Posterior vena cava (tissue), 2 donors: ENCODE measurements at places on chromosomes 5 and 9. TPM values are rescaled to one million over a fixed set of nuclear protein-coding genes. Genes with fewer than 3 reads are reported as not detected.

Gene PFN3
- not detected for total RNA-seq

Gene CREB3
- total RNA-seq = 53.0 TPM

Gene SPRY4
- 12.5 TPM for total RNA-seq

Gene LEAP2
- 0.69 TPM for total RNA-seq

Gene SNCAIP
- total RNA-seq = 4.1 TPM

Gene SLC6A18
- not detected for total RNA-seq

Gene IRX4
- not detected for total RNA-seq

Gene NEURL1B
- 32.9 TPM for total RNA-seq

Gene IFNK
- not detected for total RNA-seq

Gene OLFML2A
- total RNA-seq = 9.1 TPM
